ENCODE measurements at places on chromosomes 3 and 15.

- DNase-seq = no peak
Observed at GRCh38 chr15:91947683-91948608, 94.4 kb downstream of the SLCO3A1 start.

DNA sequence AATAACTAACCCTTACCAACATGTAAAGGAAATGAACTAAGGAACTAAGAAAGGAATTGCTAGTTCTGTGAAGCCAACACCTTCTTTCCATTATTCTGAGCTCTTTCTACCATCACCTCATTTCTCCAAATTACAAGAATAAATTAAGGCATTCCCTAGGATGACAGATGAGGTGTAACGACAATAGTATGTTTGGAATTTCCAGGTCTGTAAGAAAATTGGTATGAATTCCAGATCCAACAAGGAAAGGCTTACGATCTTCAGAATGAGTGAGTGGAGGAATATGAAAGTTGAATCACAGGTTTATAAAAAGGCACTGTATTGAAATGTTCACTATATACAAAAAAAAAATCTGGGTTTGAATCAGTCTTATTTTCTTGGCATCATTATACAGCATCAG lies 4.5 kb upstream of the NANOGP8 start:
- DNase-seq = no peak

DNA sequence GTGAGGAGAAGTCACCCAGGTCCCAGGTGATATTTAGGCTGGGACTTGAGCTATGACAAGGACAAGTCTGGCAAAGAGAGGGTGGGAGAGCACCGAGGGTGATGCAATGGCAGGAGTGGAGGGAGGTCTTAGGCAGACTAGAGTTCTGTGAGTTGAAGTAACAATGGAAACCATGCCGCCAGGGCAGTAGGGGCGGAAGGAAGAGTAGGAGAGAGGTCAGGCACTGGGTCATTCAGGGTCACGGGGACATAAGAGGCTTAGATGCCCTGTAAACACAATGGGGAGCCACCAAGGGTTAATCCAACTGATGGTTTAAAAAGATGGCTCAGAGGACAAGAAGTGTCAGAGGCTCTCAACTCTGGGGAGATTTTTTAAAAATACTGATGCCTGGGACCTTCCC lies 199.7 kb upstream of the LRTM1 start:
- DNase-seq = no peak

GRCh38 chr15:61049934-61050333 lies 179.2 kb downstream of the RORA start:
- no peak for DNase-seq

GRCh38 chr3:171199473-171199829 lies 172.9 kb upstream of the SLC2A2 start:
- DNase-seq = no peak

DNA sequence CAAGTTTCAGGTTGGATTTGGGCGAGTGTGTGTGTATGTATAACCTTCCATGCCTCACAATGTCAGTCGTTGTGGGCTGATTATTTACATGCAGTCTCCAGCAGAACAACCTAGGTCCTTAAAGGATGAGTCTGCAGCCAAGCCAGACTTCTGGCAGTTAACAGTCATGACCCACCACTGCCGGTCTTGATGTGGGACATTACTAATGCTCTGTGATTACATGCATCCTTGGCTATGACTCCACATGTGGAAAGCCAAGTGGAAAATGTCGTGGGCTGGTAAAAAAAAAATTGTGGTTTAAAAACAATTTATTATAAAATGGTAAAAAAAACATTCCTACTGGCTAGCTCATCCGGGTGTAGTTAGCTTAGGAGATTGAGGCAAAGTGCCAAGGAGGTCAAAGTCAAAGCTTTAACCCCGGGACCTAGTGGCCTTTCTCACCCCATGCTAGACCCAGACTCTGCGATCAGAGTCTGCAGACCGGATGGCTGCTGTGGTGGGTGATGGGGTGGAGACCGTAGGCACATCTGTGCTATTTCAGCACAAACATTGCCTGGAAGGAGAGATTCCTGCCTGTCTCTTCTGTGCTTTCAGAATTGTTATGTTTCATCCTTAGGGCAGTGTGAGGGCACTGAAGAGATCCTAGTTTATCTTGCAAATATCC lies 6.8 kb downstream of the RARRES1 start:
- no peak for DNase-seq

DNA sequence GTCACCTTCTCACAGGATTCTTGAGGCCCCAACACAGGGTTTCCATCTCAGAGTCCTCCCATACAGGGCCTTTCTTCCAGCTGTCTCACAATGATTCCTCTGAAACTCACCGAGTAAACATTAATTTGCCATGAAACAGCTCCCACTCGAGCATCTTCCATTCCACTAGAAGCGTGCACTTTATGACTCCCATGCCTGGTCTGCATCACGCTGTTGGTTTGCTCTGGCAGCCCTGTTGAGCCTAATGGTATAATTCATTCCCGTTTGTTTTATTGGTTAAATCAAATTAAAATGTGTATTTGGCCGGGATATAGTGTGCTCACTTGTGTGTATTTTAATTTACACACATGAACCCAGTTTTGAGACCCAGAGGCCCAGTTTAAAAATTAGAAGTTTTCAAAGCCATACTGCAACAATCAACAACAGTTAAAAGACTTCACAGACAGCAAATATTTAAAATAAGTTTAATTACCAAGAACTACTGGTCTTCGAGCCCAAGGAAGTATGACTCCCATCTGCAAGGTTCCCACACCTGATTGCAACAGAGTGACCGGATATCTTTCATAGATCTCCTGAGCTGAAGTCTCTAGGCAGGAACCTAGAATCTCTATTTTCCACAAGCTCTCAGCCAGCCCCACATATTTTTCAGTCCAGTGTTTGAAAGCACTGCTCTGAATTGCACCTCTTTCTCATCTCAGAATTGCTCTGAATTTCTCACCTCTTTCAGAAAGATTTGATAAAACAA lies 42.3 kb upstream of the GYG1 start:
- no peak for DNase-seq

DNA sequence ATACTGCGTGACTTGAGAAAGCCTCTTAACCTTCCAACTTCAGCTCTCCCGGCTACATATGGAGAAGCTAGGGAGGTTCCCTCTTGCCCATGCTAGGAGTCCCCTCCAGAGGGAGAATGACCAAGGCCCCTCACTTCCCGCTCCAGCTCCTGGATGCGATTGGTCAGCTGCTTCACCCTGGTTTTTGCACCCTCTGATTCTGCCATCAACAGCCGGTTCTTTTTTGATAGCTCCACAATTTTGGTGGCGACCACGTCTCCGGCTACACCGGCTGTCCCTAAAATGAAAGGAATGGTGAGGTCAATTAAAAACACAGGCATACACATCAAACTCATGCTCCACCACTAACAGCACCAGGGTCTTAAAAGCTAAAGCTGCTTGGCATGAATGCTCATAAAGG lies 20.6 kb downstream of the CCDC13 start:
- DNase-seq = no peak

DNA sequence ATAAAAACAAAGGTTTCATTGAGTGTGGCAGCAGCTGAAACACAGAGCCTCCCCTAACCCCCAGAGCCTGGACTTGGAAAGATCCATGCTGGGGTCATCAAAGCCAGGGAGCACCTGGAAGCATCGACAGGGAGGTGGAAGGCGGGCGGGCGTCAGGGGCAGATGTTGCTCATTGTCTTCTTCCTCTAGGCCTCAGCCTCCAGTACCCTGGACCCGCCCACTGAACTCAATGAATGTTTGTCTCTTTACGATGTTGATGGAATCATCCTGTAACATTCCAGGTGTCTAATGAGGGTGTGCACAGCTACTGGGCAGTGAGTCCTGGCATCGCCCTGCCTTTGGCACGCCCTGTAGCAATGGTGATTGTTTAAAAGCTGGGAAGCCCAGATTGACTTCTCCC lies 9.8 kb downstream of the GP5 start:
- DNase-seq = no peak

DNA sequence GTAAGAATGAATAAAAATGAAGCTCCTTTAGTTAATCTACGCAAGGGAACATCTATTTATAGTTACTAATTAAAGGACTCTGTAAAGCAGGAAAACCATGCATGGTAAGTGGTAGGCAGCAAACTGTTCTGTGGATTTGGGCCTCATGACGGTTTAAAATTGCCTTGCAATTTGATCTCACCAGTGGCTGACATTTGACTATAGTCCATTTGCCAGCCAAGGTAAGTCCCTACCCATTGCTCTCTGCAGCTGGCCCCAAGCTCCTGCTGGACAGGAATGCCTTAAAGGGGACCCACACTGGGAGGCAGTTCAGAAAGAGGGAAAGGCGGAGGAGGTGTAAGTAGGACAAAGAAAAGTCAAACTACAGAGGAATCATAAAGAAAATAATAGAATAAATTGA lies 203.3 kb downstream of the PLCL2 start:
- no peak for DNase-seq

Measured in activated naive CD4-positive, alpha-beta T cell treated with anti-CD3 and anti-CD28 coated beads for 36 hours (primary cell).